AG09309 (cell line): ENCODE measurements at places on chromosomes 11 and 22.

GRCh38 chr22:17896586-17896985, 122.3 kb upstream of the BID start:
- no peak for DNase-seq

- no peak for DNase-seq
Measured at GRCh38 chr22:29710922-29711593, 8.7 kb upstream of the CABP7 start.

- DNase-seq = no peak
Measured at GRCh38 chr11:798093-798713, at the start of gene SLC25A22. TSS of gene SLC25A22 (minus strand) at chr11:798281. CDS start at chr11:795006, 3,275 bp downstream.

DNA sequence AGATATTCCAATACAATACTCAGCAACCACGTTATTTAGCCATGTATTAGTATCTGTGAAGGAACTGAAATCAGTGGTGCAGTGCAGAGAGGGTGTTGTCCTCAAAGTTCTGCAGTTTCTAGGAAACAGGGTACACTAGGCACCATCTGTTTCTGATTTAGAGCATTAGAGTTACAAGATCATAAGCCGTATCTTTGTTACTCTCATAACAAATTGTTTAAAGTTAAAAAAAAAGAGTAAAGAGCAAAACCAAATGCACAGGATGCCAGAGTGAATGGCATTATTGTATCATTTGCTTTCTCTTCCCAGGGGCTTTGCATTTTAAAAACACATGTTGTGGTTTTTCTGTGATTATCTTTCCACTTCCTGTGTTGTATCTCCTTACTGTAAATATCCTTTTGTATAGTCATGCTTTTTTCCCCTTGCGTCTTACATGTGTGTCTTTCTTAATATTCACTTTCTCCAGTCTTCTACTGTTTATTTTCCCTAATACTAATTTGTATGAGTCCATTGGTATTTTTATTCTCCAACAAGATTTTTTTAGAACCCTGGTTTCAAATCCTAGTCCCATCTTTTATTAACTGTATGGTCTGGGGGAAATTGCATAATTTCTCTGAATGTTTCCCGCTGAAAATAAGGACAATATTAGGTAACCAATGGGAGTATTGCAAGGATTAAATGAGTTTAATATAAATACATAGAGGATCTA, 15.2 kb upstream of the NUP160 start:
- peak; percentile 79 for DNase-seq

DNA sequence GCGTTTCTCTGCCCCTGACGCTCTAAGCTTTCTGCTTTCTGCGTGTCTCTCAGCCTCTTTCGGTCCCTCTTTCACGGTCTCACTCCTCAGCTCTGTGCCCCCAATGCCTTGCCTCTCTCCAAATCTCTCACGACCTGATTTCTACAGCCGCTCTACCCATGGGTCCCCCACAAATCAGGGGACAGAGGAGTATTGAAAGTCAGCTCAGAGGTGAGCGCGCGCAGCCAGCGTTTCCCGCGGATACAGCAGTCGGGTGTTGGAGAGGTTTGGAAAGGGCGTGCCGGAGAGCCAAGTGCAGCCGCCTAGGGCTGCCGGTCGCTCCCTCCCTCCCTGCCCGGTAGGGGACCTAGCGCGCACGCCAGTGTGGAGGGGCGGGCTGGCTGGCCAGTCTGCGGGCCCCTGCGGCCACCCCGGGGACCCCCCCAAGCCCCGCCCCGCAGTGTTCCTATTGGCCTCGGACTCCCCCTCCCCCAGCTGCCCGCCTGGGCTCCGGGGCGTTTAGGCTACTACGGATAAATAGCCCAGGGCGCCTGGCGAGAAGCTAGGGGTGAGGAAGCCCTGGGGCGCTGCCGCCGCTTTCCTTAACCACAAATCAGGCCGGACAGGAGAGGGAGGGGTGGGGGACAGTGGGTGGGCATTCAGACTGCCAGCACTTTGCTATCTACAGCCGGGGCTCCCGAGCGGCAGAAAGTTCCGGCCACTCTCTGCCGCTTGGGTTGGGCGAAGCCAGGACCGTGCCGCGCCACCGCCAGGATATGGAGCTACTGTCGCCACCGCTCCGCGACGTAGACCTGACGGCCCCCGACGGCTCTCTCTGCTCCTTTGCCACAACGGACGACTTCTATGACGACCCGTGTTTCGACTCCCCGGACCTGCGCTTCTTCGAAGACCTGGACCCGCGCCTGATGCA, at the start of gene MYOD1:
Gene MYOD1, plus strand, starts transcription at position 544 of the 910 bp plus-strand sequence. Its CDS starts 212 bp downstream, at position 756.
- no peak for DNase-seq

GRCh38 chr22:38219632-38220031, 17.8 kb downstream of the MAFF start:
- DNase-seq = no peak

DNA sequence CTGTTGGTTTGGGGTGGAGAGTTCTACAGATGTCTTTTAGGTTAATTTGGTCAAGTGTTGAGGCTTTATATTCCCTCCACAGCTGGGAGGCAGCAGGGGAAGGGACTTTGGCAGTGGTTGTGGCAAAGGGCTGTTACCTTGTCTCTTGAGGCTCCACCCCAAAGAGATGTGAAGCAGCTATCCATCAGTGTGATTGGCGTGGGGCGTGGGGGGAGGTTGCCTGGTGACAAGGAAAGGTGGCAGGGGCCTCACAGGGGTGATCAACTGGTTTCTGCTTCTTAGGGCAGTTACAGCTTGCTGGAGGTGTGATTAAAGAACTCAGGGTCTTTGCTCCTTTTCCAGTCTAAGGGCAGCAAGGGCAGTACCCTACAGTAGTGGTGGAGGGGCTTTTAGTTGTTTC, 59.3 kb downstream of the FANCF start:
- no peak for DNase-seq

- no peak for DNase-seq
Measured at GRCh38 chr11:76459299-76459698, 14.5 kb downstream of the EMSY start.
